NCI-H1694 (cell line): ENCODE measurements at places on chromosomes 12 and 14.

DNA sequence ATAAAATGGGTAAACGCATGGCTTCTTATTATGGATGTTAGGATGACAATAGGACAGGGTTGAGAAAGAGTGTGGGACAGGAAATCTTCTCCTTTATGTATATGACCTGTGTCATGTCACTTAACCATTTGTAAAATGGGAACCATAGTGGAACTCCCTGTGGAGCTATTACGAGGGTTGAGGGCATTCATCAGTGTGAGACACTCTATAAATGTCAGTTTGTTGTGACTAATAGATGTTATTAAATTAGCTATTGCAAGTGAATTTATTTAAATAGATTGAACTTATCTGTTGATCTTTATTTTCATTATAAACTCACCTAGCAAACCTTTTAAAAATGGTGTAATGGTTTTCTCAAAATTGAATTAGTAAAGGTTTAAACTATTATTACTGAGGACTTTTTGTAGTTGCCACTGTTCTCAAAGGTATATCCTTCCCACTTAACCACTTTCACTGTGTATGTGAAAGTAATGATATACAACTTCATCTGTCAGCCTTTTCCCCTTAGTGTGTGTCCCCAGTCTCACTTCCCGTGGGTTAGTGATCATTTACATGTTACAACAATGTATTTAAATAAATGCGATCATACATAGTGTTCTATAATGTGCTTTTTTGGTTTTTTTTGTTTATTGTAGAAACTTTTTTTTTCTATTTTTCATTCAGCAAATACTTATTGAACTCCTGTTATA lies 17.1 kb downstream of the HELB start:
- no peak for DNase-seq

DNA sequence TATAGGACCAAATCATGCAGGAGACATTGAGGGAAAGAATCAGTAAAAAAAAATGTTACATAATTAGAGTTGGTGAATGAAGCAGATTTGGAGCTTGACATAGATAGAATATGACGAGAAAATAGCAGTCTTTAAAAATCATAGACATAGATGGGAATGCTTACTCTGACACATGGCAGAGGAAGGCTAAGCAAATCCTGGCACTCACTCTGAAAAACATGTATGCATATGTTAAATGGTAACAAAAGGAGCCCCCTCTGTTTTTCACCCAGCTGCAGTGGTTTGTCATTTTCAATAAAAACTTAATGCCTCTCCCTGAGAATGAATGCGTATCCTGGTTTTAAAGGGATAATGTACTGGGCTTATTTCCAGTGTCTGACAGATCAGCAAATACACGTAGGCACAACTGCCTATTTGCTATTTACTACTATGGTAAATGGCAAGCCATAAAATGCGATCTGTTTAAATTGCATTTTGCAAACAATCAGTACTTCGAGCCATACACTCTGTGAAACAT lies 561.2 kb upstream of the SEL1L start:
- DNase-seq, result no peak

- no peak for DNase-seq
These were observed 36.8 kb downstream of the IQSEC3 start for GRCh38 chr12:103169-103981.

DNA sequence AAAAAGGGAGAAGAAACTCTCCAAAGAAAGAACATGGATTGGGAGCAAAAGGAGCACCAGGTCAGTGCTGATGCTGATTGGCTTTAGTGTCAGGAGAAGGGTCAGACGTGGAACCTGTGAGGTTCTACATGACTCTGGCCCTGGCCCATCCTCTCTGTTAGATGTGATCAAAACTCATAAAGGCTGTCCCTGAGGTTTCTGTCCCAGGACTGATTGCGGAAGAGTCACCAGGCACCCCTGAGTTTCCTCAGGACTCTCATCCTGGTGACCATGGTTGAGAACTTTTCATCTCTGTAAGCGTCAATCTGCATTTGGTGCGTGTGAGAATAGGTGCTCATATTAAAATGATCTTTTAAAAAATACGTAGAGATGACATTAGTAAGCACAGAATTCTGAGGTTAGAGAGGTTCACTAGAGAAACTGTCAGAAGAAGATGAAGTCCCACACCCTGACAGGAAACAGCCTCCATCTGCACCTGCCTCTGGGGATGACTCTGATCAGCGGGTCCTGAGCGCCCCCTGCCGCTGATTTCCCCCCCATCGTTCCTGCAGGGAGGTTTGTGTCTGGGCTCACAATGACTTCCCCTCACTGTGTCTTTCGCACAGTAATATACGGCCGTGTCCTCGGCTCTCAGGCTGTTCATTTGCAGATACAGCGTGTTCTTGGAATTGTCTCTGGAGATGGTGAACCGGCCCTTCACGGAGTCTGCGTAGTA lies 741.8 kb downstream of the TMEM121 start:
- DNase-seq, result peak; percentile 36

GRCh38 chr14:23640524-23641141 lies 4.5 kb downstream of the DHRS2 start:
- peak; percentile 10 for DNase-seq

GRCh38 chr14:87712396-87713090 lies 280.4 kb downstream of the GALC start:
- peak; percentile 54 for DNase-seq

GRCh38 chr14:74133833-74134481 lies 49.2 kb downstream of the LIN52 start:
- no peak for DNase-seq

- no peak for DNase-seq
These were observed 96.2 kb downstream of the SEC23A start for GRCh38 chr14:39006721-39007410.

GRCh38 chr12:54082397-54082892 lies 28.8 kb downstream of the HOXC4 start:
- no peak for DNase-seq

- no peak for DNase-seq
These were observed 205.2 kb downstream of the CACNA1C start for GRCh38 chr12:2258025-2258424.

- no peak for DNase-seq
These were observed 26.2 kb upstream of the YY1 start for GRCh38 chr14:100212476-100213333.

DNA sequence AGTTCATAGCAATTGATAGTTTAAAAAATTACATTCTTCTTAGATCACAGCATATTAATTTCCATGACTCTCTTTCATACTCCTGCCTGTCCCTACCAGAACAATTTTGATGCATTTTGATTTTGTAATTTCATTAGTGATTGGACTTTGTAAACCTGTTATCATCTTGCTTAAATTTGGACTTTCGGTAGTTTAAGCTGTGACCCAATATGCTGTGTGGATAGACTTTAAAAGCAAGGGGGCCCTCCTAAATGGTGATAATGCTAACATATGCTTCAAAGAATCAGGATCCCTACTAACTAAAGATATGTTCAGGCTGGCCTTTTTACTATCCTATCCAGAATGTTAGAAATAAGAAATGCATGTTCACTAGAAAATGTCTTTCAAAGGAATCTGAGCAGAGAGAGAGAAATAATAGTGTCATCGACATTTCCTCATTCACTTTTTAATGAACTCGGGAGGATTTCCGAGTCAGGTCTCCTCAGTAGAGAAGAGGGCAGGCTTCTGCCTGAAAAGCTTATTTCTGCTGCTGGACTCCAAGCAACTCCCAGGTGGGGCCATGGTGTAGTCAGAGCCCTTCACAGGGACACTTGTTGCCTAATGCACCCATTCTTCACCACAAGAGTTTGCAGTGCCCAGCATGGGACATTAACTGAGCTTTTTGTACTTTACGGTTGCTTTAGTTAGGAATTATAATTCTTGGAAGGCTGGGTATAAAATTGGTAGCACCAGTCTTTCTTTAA lies 16.7 kb downstream of the SLC38A4 start:
- DNase-seq, result no peak

DNA sequence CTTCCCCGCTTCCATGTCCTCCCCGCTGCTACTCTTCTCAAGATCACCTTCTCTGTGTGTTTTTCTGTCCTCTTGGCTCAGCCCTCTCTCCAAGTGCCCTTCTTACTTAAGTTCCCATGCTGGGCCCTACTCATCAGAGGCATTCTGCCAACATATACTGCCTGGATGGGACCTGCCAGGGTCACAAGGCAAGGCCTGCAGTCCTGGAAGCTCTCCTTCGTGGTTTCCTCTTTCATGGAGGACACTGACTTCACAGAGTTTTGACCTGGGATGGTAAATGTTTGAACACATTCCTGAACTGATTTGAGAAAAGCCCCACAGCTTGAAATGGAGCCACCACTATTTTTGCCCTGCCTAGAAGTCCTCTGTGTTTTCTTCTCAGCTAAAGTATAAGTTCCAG lies 140.9 kb downstream of the TMEM30B start:
- DNase-seq, result no peak

- DNase-seq, result no peak
These were observed 1.1 kb upstream of the RBMS2 start for GRCh38 chr12:56520506-56520905.

DNA sequence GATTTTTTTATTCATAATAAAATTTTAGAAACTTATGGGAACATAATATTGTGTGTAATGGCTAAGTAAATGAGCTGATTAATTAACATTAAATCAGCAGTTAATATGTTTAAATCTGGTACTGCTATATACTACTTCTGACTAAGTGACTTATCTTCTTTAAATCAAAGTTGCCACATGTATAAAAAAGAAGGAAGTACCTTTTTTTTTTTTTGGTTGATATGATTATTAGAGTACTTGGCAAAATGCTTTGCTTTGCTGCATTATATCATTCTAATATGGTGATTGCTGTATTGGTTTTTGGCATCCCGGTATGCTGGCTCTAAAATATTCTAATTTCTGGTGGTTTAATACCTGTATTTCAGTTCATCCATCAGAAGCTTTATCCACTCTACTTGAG lies 319.1 kb upstream of the RGS6 start:
- DNase-seq, result no peak

- no peak for DNase-seq
These were observed 203.2 kb downstream of the ZFP36L1 start for GRCh38 chr14:68589447-68590200.

- DNase-seq, result no peak
These were observed 599.9 kb upstream of the MDGA2 start for GRCh38 chr14:48275301-48275700.

GRCh38 chr12:100348657-100349454 lies 8.0 kb upstream of the SLC17A8 start:
- DNase-seq, result peak; percentile 62

- DNase-seq, result no peak
These were observed 4.6 kb downstream of the NYNRIN start for GRCh38 chr14:24403294-24403998.

DNA sequence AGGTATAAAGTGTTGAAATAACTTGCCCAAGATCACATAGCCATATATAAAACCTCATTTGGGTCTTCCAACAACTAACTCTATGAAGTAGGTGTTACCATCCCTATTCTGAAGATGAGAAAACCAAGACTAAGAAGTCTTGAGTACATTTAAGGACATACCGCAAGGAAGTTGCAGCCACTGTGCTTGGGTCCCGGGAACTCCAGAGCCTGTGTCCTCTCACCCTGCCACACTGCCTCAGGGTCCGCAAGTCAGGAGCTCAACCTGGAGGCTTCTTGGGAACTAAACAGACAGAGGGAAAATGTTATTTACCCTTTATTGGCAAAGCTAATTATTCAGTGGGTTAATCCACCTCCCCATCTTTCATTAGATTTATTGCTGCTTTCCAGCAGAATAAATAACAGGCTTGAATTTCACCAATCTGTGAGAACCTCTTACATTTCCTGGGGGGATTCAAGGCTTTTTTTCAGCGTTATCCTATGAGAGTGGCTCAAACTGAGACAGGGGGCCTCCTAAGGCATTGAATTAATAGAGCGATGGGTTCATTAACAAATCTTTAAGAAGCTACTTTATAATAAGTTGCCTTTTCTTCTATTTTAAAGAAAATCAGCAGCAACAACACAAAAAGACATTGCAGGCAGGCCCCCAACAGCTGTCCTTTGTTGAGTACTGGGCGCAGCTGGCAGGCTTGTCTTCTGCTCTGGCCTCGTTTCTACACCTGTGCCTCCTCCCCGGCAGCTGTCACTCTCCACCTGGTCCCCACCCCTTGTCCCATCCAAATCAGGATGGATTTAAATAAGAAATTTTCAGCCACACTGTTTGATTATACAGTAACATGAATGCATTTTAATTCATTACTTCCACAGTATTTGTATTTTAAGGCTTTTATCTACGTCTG lies 25.3 kb downstream of the PHLDA1 start:
- peak; percentile 48 for DNase-seq

DNA sequence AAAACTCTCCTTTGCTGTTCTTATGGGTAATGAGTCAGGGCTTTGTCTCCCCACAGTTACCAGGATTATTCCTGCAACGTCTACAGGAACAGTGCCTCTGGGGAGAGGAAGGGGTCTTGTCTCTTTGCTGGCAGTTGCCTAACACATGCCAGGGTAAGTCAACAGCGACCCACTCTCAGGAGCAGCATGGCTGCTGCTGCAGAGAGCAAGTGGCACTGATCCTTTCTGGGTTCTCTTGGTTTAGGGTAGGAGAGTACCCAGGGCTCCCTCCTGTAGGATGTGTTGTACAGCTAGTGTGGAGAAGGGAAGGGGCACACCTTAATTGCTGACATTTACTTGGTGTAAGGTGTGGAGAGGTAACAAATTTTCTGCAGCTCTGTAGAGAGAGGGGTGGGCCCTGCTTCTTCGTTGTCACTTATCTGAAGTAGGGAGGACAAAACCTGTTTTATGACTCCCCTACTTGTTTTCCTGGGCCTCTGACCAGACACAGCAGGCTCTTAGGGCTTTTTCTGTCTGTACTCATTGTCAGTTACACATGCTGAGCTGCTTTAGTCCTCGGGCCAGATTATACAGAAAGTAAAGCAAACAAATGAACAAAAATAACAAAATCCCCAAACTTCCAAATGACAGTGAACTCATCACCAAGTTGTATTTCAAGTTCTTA lies 168.2 kb downstream of the ACSS3 start:
- no peak for DNase-seq

DNA sequence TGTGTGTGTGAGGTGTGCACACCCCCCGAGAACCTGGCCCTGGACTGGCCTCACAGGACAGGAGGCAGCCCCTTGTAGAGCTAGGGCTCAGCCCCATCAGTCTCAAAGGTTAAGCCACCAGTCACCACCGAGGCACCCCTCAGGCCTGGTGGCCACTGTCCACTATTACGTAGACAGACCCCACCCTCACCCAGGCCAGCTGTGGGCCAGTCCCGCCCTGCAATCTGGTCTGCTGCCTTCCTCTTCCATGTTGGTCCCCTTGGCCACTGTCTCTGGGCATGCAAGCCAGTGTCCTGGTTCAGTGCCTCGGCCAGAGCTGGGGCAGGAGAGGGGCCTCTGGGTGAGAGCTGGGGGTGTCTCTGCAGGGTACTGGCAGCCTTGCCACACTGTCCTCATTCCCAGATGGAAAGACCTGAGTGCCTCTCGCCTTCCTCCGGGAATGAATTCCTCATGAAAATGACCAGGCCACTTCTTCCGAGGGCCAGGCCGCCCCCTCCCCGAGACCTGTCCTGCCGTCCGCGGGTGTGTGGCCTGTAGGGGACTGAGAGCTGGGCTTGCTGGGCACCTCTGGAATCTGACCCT lies 897 bp upstream of the TEX22 start:
- DNase-seq, result no peak

GRCh38 chr14:32339188-32339587 lies 10.1 kb downstream of the AKAP6 start:
- no peak for DNase-seq

GRCh38 chr12:128261757-128262156 lies 5.2 kb upstream of the TMEM132C start:
- no peak for DNase-seq
